ENCODE measurements at places on chromosomes 11 and 22.

- DNase-seq = no peak
Observed at GRCh38 chr11:128662076-128662475, 31.8 kb upstream of the FLI1 start.

GRCh38 chr11:125214601-125215565 lies 50.3 kb downstream of the PKNOX2 start:
- DNase-seq = no peak

DNA sequence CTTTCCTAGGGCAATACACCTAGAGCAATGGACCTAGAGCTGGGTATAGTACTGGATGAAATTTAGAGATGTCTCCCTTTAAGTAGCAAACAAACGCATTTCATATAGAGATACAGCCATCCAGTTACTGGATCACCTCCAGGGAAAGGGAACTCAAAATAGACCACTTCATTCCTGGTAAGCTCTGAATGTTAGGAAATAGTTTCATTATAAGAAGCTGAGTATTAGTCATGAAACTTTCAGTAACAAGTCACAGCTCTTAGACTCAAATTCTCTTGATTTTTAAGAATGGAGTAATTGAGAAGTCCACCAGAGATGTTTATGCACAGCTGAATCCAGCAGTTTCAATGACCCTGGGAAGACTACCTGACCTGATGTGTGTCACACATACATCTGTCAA lies 221.9 kb downstream of the FAM76B start:
- DNase-seq = no peak

DNA sequence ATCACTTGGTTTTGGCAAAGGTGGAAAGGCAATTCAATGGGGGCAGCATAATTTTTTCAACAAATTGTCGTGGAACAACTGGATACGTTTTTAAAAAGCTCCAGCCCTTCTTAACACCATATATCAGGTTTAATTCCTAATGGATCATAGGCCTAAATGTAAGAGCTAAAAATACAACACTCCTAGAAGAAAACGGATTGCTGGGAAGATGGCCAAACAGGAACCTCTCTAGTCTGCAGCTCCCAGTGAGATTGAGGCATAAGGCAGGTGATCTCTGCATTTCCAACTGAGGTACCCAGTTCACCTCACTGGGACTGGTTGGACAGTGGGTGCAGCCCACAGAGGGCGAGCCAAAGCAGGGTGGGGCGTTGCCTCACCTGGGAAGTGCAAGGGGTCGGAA lies 32.4 kb upstream of the SCGB1D1 start:
- DNase-seq = no peak

DNA sequence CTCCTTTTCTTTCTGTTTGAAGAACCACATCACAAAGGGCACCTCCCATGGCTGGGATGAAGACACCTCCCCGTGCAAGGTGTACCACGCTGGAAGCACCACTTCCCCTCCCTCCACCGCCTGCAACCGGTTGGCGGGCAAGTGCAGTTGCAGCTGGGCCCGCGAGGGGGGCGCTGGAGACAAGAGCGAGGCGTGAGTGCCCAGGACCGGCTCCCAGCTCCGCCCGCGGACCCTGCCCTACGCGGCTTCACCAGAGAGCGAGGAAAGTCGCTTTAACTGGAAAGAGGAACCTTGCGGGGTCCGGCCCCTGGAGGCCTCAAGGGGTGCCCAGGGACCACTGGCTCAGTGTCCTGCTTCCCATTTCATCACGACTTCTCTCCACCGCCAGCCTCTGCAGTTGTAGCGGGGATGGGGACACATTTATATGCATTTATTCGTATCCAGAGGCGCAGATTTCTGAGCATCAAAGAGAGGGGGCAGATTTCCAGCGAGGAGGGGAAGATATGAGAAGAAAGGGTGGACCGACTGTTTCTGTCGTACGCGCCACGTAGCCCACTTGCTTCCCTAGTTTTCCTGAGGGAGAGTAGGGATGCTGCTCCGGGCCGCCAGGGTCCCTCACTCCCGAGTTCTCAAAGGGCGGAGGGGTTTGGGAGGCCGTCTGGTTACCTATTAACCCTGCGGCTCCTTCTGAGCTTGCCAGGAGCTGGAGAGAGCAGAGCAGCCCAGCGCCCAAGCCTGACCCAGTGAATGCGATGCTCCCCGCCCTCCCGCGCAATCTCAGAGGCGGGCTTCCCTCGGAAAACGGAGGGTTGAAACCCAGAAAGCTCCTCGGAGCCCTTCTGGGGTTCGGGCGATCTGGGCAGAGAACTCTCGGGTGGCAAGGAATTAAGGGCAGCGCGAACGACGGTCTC lies 3.5 kb downstream of the ESAM start:
- peak; percentile 61 for DNase-seq

DNA sequence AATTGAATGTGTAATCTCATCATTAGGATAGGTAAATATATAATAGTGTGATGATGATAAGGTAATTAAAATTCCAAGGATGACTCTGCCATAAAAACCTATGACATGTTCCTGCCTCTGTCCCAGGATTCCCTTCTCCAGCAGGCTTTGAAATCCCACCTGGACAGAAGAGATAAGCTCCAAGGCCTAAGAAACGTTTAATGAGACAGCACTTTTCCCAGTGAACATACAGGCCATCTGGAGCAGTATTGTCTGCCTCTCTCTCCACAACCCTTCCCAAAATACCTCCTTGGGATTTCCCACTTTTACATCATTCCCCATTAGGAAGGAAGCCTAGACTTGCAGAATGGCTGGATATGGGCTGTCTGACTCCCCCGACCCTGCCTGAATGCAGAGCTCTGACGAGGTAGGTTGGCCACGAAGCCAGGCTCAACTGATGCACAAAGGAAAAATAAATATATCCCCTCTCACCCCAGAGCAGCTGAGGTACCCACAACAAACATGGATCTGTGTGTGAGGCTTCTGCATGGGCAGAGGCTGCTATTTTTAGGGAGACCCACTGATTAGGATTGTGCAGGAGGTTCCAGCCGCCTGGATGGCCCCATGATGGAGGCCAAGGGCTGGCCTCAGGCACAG lies 71.0 kb downstream of the TMPRSS5 start:
- no peak for DNase-seq

DNA sequence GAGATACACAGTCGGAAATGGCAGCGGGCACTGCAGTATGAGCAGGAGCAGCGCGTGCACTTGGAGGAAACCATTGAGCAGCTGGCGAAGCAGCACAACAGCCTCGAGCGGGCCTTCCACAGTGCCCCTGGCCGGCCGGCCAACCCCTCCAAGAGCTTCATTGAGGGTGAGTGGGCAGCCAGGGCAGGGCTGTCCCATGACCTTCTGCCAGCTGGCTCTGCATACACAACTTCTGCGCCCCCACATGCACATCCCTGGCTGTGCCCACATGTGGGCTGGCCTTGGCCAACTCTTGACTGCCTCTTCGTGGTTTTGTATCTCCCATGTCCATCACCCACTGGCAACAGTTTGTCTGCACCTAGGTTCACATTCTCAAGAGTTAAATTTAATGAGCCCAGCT lies 81.1 kb downstream of the MORC2 start:
- no peak for DNase-seq

- no peak for DNase-seq
Observed at GRCh38 chr11:45659818-45660160, 5.6 kb downstream of the CHST1 start.

DNA sequence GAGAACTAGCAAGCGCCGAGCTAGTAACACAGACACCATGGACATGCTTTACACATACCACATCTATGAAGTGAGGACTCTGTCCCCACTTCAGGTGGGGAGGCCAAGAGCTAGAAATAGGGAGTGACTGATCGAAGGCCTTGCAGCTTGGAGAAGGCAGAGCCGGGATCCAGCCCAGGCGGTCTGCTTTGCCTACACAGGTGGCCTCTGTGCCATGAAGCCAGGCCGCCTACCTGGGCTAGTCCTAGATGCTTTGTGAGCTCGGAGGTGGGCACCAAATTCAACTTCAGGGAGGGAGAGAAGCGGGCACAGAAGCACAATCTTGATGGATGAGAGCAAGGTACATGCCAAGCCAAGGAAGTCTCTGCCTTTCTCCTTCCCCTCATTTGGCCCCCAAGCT lies 117.2 kb downstream of the TIMP3 start:
- no peak for DNase-seq

DNA sequence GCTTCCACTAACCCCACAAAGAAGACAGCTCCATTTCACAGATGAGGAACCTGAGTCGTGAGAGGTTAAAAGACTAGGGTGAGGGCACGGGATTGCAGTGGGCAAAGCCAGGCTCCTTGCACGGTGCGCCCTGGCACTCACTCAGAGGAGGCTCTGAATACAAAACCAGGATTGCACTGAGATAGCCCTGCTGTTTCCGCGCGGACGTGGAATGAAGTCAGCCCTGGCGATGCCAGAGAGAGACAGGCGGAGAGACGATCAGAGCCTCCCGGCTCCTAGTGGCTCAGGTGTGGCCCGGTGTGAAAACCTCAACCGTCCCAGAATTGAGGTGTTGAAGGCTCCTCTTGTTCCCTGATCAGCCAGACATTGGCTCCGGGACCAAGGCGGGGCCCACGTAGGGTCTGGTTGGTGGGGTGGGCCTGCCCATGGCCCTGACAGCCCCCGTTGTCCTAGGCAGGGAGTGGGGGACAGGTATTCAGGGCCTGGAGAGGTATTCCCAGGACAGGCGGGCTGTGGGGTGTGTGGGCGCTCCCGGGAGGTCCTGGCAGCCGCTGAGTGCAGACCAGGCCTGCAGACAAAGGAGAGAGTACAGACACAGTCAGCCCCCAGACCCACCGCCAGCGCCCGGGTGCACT lies 43.1 kb upstream of the LINC01488 start:
- DNase-seq = no peak

DNA sequence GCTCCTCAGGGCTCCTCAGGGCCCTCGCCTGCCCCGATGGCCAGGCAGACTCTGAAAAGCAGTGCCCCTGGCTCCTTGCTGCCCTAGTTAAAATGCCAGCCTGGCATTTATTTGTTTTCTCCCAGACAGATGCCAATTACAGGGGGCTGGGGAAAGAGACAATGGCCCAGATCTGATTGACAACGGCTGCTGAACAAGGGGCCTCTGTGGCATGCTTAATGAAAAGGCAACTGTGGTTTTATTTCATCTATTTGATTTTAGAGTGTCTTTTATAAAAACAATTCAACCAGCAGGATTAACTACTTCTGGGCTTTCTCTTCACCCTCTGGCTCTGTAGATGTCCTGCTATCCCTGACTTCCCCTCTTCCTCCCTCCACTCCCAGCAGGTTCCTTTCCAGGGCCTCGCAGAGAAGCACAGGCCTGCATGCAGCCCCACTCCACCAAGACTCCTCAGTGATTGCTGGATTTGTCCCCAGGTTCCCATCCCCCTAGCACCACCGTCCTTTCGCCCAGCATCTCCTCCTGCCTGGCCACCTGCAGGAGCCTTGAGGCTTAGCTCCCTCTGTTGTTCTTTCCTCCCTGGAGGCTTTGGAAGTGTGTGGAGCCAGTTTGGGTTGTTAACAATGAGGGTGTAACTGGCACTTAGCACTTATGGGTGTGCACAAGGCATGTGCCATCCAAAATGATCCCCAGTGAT lies 171.1 kb downstream of the TENM4 start:
- no peak for DNase-seq

DNA sequence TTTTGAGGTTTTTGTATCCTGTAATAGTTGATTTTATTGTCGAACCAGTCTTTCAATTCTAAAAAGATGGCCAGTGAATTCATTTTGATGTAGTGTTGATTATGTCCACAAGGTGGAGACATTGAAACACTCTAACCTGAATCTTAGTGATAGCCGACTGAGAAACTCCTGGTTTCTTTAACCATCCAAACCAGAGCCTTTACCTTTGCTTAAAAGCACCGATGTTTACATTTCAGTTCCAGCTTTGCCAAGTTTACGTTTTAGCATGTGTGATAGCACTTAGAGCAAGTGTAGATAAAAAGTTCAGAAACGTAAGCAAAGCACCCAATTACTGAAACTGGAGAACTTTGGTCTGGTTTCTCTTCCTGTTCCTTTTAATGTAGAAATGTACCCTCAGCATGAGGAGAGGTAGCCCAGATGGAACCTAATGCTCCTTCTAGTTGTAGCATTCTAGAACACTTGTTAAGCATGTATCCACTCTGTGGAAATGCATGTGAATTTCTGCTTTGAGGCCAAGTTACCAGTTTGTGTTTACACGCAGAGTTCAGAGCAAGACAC lies 208.6 kb downstream of the DBX1 start:
- DNase-seq = peak; percentile 58

- no peak for DNase-seq
Observed at GRCh38 chr22:48744283-48744641, 1083.4 kb downstream of the BRD1 start.

- no peak for DNase-seq
Observed at GRCh38 chr11:2343502-2343901, 33.6 kb upstream of the CD81 start.

DNA sequence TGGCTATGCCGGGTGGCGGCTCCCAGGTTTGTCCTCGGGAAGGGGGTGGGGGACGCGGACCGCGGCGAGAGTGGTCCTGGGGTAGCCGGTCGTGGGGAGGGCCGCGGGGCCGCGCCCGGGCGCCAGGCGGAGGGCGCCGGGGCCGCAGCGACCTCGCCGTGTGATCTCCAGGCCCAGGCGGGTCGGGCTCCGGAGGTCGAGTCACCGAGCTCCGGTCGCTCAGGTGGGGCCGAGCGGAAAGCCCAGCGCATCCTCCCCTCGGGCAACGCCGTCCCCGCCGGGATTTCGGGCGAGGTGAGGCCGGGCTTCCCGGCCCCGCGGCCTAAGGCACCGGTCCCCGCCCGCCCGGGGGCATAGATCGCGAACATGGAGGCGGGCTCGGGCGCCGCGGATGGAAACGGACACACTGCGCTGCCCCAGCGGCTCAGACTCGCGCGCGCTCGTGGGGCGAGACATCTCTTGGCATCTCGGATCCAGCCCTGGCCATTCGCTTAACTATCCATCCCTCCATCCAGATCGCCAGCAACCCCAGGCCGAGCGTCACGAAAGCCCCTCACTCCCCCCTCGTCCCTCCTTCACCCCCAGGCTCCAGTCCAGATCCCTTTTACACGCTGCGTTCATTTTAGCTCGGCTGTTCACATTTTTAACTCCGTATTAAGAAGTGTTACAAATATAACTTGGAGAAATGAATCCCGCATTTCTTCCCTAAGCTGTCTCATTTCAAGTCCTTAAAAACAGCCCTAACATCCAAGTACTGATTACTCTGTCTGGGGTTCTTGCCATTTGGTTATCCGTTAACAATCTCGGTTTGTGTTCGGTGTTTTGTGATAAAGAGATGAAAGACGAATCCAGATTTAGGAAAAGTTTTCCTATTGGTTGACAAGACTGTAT lies 460 bp downstream of the ZC3H12C start:
- peak; percentile 54 for DNase-seq

GRCh38 chr11:62645671-62645945 lies 805 bp downstream of the GANAB start:
- no peak for DNase-seq
